ENCODE measurements at places on chromosomes 1 and 21.

GRCh38 chr1:58749646-58750045, 34.2 kb downstream of the JUN start:
- DNase-seq, result no peak

- DNase-seq, result no peak
These were observed 9.2 kb downstream of the INSL5 start for GRCh38 chr1:66791621-66792610.

- peak; percentile 70 for DNase-seq
These were observed 138.1 kb upstream of the ADAMTS5 start for GRCh38 chr21:27104846-27105431.

DNA sequence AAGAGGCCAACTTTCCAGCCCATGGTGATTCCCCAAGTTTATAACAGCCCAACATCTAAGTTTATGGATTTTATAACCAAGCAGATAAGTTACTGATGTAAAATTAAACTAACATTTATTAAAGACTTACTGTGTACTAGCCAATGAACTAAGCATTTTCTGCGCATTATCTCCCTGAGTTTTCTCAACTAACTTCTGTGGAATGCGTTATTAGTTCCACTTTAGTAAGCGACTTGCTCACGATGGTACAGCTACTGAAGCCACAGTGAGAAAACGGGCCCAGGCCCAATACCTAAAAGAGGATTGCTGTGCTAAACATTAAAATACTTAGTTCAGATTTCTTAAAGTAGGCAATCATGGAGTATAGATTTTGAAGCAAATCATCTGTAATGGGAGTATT, 61.0 kb downstream of the ZBTB18 start:
- no peak for DNase-seq

DNA sequence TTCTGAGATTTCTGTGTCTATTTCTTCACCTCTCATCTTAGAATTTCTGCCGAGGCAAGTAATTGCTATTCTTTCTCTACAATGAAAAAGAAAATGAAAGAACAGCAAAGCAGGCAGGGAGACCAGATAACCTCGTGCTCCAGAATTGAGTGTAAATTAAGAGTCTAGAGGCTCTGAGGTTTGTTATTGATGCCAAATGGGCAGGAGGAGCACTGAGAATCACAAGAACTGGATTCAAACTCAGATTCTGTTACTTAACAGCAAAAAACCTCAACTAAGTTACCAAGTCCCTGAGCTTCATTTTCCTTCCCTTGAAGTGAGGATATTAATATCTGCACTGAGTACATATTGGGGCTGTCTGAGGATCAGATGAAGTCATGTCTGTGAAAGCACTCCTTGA, 5.5 kb upstream of the DDR2 start:
- DNase-seq, result no peak

DNA sequence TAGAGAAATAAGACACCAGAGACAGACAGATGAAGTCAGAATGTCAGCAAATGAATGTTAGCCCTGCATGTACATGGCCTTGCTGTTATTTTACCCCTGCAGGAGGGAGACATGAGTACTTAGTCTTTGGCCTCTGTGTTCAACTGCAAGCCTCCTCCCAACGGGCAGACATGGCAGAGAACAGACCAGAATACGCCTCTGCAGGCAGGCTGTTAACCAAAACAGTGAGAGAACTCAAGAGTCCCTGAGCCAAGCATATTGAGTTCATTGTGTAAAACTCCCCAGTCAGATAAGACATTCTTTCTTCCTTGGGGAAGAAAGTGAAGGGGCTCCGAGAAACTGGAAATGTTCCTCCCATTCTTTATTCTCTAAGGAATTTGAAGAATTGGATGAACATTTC, 150.9 kb downstream of the PHTF1 start:
- no peak for DNase-seq

GRCh38 chr1:40633523-40633922, 32.0 kb downstream of the RIMS3 start:
- DNase-seq, result no peak

- DNase-seq, result no peak
These were observed 2.6 kb downstream of the DLGAP3 start for GRCh38 chr1:34926894-34927293.

DNA sequence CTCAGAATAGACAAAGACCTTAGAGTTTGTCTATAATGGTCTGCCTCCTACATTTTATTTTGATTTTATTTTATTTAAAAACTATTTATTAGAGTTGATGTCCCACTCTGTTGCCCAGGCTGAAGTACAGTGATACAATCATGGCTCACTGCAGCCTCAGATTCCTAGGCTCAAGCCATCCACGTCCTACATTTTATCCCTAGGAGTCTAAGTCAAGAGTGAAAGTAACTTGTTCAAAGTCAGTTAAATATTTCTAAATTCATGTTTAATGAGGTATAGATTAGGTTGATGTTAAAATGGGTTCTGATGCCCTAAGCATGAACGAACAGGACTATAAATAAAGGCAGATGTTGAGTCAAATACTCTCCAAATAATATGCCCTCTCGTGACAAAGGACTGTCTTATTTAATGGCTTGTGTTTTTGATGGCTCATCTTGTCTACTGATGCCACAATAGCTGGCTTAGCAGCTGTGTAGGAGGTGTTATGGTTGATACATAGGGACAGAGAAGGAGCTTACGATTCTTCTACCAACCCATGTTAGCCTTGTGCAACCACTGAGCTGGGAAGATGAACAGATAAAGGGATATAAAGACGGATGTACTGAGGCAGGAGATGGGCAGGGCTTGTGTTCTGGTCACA, 66.0 kb upstream of the CR1L start:
- no peak for DNase-seq

GRCh38 chr1:232834066-232834465, 28.9 kb downstream of the MAP10 start:
- DNase-seq, result no peak

DNA sequence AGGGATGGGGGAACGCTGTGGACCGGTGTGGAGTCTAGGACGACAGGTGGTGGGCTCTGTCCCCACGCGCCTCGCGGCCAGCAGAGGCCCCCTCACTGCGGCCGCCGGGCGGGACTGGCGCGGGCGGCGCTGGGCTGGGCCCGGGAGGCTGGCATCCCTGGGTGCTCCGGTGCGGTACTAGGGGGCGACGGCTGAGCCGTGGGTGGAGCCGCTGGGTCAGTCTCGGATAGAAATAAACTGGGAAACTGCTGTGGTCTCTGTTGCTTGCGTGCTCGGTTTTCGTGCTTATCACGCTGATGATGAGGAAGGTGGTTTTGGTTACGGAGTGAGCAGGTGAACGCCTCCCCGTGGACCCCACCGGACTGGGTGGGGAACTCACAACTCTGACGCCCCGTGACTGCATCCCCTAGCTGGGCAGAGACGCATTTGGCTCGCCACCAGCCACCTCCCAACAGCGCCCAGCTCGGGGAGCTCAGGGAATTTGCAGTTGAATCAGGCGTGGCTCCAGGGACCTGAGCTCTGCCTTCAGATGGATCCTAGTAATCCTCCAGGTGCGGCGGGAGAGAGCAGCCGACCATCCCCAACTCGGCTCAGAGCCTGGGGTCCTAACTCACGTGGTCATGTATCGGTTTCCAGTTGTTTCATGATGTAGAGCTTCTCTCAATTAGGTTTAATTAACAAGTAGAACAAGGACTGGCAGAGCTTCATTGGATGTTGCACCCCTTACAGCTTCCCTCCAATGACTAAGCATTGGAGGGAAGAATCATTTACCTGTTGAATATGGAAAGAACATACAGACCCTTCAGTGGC, 32.1 kb downstream of the HSD17B7 start:
- peak; percentile 6 for DNase-seq

DNA sequence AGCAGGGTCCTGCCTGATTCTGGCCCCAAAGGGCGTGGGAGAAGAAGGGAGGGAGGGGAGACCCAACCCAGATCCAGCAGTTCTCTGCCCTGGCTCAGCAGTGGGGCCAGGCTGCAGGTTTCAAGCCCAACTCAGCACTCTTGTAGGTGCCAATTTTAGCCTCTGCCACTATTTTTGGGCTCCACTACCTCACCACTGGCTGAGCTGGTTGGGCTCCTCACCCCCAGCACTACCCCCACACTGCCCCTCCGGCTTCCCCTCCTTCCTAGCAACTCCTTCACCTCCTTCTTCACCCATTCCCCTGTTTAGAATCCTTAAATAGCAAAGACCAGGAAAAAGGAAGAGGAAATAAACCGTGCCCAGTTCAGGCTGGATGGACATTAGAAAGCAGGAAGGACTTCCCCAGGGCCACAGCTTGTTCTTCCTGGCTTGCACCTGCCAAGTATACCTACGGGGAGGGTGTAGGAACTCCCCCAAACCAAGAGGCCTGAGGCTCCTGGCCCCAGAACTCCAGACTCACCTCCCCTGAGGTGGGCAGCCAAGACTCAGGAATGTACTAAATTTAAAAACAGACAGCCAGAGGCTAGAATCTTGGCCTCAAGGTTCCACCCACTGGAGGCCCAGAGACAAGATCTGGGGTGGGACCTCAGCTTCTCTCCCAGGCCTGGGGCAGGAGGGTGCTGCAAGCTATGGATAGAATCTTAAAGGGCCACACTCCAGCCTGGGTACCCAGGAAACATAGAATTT, 1.4 kb upstream of the ARHGEF2 start:
- DNase-seq, result peak; percentile 69

- no peak for DNase-seq
These were observed 49.1 kb upstream of the C1orf146 start for GRCh38 chr1:92168657-92169056.

DNA sequence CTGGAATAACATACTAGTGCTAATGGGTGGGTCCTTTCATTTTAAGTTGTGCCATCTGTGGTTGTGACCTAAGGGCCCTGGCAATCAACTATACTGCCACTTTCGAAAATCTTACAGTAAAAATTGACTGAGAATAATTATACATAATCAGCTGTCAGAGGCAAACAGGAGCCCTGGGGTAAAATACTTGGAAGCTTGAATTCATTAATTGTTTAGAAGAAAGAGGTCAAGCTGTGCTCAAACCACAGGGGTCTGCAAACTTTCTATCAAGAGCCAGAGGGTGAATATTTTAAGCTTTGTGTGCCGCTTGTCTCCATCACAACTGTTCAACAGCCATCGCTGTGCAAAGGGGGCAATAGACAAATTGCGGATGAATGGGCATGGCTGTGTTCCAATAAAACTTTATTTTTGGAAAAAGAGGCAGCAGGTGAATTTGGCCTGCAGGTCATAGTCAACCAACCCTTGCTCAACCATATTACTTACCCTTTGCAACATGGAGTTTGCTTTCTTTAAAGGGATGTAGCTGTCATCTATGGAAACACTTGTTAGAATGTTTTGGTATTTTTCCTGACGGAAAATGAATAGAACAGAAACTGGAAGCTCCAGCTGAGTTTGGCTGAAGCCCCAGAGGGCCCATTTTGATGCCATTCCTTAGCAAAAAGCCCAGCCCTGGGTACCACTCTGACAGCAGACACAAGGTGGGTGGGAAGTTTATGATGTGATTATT, 35.7 kb upstream of the USP1 start:
- DNase-seq, result no peak

- DNase-seq, result peak; percentile 50
These were observed 956 bp upstream of the SCAF4 start for GRCh38 chr21:31732597-31733550.

DNA sequence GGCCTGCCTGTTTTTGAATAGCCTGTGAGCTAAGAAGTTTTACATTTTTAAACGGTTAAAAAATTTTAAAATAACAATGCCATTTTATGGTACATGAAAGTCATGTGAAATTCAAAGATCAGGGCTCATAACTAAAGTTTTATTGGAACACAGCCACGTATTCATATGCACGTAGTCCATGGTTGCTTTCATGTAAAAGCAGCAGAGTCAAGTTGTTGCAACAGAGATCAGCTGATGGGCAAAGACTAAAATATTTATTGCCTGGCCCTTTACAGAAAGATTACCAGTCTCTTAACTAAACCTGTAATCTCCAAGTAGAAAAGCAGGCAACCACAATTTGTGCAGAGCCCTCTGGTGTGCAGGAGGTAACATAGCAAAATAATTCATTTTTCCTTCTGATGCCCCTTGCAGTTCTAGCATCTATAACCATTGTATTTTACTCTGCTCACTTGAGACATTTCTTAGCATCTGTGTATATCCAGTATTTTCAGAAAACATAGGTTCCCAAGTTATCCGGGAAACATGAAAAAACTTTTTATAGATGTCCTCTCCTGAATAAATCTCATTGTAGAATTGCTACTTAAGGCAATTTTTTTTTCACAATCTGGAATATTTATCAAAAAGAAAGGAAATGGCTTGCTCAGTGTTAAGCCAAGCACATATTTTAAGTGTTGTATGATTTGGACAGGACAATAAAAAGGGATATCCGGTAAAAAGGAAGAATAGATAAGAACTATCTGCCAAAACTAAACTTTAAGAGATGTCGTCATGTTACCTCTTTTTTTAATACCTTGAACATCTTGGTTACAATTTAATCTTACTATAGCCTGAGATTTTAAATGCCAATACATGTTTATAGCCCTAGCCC, 430.8 kb downstream of the PLPP3 start:
- DNase-seq, result no peak

- DNase-seq, result no peak
These were observed 371.4 kb downstream of the KIF26B start for GRCh38 chr1:245526141-245526540.

DNA sequence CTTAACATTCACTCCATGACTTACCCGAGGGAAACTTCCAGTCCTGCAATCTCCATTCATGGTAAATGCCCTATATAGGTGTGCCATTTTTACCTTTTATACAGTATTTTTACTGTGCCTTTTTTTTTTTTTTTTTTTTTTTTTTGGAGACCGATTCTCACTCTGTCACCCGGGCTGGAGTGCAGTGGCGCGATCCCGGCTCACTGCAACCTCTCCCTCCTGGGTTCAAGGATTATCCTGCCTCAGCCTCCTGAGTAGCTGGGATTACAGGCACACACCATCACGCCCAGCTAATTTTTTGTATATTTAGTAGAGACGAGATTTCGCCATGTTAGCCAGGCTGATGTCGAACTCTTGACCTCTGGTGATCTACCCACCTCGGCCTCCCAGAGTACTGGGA, 124.4 kb upstream of the PLPPR4 start:
- DNase-seq, result no peak

GRCh38 chr1:77540501-77541161, 141.8 kb downstream of the ZZZ3 start:
- peak; percentile 89 for DNase-seq

GRCh38 chr1:162596514-162597170, 35.1 kb downstream of the UAP1 start:
- DNase-seq, result no peak

- no peak for DNase-seq
These were observed 31.6 kb upstream of the BARHL2 start for GRCh38 chr1:90748668-90749067.

DNA sequence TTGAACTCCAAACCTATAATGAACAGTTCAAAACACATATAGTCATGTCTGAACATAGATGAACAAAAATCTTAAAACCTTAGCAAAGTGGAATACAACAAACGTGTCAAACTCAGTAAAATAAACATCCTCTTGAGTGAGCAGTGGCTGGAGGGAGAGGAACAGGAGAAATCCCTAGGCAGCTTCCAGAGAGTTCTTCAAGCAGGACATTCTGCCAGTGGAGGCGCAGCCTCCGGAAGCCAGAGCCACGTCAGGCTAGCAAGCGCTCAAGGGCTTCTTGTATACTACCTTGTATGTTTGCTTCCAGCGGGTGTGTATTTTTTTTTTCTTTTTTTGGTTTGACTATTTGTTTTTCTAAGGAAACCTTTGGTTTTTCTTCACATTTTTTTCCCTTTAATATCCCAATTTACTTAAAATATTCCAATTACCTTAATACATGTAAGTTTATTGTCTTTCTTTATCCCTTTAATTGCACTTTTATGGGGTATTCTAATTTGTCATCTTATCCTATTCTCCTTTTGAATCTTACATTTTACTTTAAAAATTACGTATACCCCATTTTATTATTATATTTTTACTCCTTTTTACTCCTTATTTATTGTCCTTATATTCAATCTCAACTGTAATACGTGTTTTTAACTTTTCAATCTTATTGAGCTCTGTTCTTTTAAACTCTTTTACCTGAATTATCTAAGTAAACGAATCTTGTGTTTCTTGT, 42.0 kb downstream of the COLGALT2 start:
- no peak for DNase-seq

All from EH (cell line).